ENCODE measurements at places on chromosomes 5 and 9. TPM values are rescaled to one million over a fixed set of nuclear protein-coding genes. Genes with fewer than 3 reads are reported as not detected.

Gene IL17B
- not detected for total RNA-seq

Gene SLC23A1
- total RNA-seq, result not detected

Gene MIER3
- 19.6 TPM for total RNA-seq

Gene CER1
- total RNA-seq, result not detected

Gene LECT2
- not detected for total RNA-seq

Gene LPCAT1
- 45.7 TPM for total RNA-seq

Gene CCL28
- 1.4 TPM for total RNA-seq

Gene MAST4
- 45.2 TPM for total RNA-seq

DNA sequence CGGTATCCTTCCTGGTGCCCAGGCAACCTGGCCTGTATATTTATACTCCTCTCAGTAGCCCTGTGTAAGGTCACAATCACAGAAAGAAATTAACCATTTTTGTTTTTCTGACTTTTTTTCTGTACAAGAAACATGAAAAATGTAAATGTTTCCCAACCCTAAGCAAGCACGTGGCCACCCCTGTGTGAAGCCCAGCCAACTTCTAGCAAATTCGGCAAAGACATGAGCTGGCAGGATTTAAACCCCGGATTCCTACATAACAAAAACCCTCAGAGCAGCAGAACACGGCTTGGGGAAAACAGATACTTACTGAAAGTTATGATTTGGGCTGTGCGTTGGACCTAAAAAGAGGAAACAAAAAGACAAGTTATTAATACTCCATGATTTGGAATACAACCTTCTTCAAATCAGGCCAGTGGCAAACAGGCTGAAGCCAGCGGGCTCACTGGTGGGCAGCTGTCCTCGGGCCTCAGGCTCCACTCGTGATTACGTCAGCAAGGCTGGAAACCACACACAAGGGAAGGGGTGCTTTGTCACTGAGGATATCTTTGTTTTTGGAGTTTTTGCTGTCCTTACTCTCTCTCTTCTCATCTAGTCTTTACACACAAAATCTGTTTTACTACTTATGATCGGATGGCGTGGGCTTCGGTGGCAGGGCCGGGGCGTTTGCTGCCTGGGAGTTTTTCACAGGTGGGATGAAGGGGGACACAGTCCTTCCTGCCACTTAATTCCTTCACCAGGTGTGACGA, 194.1 kb downstream of the ROR2 start:
- no peak for DNase-seq

- no peak for DNase-seq
These were observed 45.5 kb downstream of the IL31RA start for GRCh38 chr5:55896663-55897062.

GRCh38 chr5:69450116-69450515, 35.2 kb downstream of the MARVELD2 start:
- DNase-seq, result no peak

DNA sequence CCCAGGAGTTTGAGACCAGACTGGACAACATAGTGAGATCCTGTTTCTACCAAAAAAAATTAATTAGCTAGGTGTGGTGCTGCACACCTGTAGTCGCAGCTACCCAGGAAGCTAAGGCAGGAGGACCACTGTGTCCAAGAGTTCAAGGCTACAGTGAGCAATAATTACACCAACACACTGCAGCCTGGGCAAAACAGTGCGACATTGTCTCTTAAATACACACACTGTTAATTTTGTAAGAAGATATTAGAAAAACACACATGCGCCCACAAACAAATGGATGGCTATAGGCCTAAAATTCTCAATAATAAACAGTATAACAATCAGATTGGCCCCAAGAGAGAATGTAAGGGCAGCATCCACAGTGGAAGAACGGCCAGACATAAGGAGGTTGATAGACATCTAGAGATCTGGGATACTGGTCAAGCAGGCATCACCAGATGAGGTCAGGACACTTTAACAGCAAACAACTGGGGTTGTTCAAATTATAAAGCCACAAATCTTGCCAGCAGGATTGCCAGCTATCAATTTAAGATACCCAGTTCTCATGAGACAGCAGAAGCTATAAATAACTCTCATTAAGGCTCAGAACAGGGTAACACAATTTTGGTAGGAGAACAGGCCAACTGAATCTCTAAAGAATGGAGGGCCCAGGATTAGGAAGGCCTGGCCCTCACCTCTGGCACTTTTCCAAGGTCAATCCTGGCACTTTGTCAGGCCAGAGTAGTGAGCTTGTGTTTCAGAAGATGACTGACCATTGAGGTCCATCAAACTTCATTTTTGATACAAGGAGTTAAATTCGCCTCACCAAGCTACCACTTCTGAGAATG, 29.5 kb downstream of the GOLPH3 start:
- DNase-seq, result no peak

GRCh38 chr5:140927228-140927573, 1.1 kb downstream of the PCDHAC1 start:
- DNase-seq, result no peak

- DNase-seq, result no peak
These were observed 835.7 kb downstream of the MAT2B start for GRCh38 chr5:164341056-164341619.

- DNase-seq, result no peak
These were observed 164.3 kb upstream of the OTULINL start for GRCh38 chr5:14417276-14417730.

DNA sequence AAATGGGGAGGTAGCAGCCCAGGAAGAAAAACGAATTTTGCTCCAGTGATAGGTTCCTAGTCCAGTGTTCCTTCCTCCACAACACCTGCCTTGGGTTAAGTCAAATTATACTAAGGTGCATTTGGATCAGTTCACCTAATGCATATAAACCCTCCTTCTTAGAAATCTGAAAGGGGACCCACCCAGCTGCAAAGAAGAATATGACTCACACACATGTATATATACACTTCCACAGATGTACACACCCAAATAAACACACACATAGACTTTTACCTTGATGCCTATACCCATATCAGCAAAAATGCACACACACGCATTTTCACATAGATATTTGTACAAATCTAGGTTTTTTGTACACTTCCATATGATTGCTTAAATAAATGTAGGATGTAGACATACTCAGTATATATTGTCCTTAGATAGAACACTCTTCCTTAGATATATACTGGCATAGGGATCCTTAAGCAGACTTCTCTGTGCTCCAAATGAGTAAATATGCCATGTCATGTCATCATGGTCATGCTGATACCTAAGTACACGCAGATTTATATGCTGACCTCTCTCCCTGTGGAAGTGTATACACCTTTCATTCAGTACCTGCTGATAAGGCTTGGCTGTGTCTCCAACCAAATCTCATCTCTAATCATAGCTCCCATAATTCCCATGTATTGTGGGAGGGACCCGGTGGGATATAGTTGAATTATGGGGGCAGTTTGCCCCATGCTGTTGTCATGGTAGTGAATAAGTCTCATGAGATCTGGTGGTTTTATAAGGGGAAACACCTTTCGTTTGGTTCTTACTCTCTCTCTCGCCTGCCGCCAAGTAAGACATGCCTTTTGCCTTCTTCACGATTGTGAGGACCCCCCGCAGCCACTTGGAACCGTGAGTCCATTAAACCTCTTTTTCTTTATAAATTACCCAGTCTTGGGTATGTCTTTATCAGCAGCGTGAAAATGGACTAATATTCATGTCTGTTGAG, 10.2 kb downstream of the ADRB2 start:
- DNase-seq, result no peak

GRCh38 chr9:76198336-76198735, 195.9 kb downstream of the RFK start:
- DNase-seq, result no peak

GRCh38 chr5:7146886-7147285, 249.1 kb upstream of the ADCY2 start:
- DNase-seq, result no peak
